ENCODE measurements at places on chromosomes 3 and 15.
A peak's percentile ranks its signal among the peaks of the same experiment; 100 is the strongest.

GRCh38 chr15:70748281-70748747 is 15.0 kb downstream of the UACA start:
- no peak for DNase-seq

DNA sequence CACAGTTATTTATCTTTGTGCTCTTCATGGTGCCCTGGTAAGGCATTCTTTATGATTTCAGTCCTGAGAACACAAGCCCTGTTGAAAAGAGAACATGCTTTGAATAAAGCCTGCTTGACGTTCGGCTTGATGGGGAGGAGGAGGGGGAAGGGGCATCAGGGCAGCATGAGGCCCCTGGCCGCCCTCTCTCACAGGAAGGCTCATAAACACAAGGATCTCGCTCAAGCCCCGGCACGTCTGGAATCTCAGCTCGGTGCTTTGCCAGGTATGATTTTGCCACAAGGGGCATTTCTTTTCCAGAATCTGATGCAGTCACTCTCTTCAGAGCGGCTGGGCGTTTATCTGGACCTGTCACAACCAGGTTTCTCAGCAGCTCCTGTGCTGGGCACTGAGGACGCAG is 129.4 kb downstream of the DNAJB8 start:
- no peak for DNase-seq

DNA sequence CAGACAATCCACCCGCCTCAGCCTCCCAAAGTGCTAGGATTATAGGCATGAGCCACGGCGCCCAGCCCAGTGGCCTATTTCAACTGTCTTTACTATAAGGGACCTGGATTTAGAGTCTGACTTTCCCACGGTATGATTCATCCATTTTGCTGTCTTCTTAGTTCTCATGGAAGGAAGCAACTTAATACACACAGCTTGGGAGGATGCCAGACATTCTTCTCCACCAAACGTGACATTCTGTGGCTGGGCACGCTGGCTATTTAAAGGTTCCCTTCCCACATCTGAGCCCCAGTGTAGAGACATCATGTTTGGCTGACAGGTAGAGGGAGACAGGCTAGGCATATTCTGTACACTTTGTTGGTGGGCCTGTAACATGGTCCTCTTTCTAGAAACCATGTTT is 26.2 kb downstream of the FAM43A start:
- DNase-seq, result no peak

DNA sequence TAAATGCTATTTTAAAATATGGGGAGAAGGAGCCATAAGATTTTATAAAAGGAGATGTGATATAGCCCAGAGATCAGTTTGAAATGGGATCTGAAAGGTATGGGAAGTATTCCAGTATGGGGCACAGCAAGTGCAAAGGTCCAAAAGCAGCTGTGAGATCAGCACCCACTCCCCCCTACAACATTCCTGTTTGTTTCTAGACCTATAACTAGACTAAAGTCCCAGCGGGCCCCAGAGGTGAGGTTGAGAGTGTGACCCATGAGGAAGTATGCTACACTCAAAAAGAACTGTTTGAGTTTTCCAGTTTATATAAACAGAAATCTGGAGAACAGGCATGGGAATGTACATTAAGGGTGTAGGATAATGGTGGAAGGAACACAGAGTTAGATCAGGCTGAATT is 152.5 kb downstream of the TBC1D5 start:
- no peak for DNase-seq

- DNase-seq, result no peak
Measured at GRCh38 chr3:108472001-108472591, 38.3 kb downstream of the MYH15 start.

DNA sequence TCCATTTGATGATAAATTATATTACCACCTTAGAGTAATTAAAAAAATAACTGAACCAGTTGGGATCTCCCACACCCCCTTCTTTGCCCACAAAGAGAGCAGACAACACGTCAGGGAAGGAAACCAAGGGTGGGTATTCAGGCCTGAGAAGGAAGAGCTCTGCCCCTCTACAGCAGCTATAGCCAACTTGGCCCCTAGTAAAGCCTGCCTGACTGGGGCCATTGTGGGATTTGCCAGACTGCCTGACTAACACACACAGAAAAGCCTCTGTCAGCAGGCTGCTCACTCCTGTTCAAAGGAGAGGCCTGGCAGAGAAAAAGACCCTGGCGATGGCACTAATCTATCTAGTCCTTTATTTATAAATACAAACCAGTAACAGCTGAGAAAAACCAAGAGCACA is 41.4 kb downstream of the ATP8B4 start:
- no peak for DNase-seq

DNA sequence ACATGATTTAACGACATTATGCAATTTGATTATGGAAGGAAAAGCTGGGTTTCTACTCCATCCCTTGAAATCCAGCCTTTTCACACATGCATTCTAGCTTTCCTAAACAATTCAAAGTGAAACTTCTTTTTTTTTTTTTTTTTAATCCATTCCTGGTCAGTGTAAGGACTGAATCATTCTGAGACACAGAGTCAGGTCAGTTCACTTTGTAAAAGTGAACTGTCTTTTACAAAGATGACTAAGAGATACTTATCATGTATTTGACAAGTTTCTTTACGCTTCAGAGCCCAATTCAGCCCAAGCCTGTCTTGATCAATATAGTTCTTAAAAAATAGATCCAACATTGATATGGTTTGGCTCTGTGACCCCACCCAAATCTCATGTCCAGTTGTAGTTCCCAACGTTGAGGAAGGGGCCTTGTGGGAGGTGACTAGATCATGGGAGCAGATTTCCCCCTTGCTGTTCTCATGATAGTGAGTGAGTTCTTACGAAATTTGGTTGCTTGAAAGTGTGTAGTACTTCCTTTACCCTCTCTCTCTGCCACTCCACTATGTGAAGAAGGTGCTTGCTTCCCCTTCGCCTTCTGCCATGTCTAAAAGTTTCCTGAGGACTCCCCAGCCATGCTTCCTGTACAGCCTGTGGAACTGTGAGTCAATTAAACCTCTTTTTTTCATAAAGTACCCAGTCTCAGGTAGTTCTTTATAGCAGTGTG is 345.6 kb upstream of the THBS1 start:
- no peak for DNase-seq

GRCh38 chr3:48694610-48695392 is 9.1 kb upstream of the NCKIPSD start:
- no peak for DNase-seq

DNA sequence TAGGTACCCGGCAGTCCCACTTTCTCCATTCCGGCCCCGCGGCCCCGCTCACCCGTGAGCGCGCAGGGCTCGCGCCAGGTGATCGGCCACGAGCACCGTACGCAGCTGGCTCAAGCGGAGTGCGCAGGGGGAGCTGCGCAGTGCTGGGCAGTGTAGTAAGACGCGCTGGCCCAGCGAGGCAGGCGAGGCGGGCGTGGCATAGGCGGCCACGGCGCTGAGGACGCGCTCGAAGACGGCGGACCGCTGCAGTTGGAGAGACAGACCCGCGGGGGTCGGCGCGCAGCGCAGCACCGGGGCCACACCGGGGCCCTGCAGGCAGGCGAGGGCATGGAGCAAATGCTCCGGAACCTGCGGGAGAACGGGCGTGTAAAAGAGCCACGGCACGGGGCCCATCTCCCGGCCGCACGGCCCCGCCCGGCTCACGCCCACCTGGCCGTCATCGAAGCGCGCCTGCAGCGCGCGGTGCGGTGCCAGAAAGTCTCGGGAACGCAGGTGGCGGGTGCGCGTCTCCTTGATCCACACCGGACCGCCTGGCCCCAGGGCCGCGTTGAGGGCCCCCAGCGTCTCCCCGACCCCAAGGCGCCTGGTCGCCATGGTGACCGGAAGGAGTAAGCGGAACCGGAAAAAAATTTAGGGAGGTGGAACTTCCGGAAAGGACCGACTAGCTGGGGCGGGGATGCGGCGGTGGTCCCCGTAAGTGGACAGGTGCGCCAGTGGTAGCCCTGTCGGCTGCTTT is at the start of gene DALRD3:
DALRD3 (minus strand) TSS at position 610 of the 736 bp plus-strand sequence; CDS start at position 594, 16 bp downstream.
- peak; percentile 46 for DNase-seq

DNA sequence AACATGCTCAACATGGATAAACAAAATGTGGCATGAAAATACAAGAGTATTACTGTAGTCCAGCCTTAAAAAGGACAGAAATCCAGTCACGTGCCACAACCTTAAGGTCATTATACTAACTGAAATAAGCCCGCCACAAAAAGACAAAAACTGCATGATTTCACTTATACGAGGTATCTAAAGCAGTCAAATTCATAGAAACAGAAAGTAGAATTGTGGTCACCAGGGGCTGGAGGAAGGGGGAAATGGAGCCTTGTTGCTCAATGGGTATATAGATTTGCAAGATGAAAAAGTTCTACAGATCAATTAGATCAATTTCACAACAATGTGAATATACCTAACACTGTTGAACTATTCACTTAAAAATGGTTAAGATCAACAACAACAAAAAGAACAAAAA is 7.4 kb downstream of the GLB1 start:
- no peak for DNase-seq

- DNase-seq, result no peak
Measured at GRCh38 chr3:191369616-191370010, 39.3 kb upstream of the UTS2B start.

DNA sequence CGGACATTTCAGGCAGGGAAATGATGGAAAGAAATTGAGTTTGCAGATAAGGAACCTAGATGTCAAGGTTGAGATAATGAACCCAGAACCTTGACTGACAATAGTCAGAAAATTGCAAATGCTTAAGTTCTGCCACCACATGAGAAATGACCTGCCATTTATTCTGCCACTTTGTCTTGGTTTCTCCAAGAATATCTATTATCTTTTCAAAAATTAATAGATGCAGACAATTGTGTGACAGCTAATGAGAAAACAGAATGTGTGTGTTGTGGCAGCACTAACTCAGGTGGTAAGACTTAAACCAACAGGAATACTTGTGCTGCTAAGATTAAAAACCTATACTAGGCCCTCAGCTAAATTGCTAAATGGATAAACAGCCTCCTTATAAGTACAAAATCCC is 52.3 kb downstream of the CADPS start:
- DNase-seq, result no peak

DNA sequence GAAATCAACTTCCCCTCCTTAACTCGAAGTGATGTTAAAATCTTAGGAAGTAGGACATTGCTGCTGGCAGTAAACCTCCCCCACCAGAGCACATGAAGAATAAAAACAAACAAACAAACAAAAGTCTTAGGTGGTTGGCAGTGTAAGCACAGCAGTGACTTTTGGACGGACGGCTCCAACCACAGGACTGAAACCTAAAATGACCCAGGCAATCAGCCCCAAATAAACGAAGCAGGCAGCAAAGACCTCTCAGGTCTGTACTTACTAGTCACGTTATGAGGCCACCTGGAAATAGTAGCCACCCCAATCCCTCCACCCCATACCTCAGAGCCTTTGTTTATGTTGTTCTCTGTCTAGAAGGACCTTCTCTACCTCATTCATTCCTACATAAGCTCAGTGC is 33.5 kb upstream of the HES1 start:
- no peak for DNase-seq

DNA sequence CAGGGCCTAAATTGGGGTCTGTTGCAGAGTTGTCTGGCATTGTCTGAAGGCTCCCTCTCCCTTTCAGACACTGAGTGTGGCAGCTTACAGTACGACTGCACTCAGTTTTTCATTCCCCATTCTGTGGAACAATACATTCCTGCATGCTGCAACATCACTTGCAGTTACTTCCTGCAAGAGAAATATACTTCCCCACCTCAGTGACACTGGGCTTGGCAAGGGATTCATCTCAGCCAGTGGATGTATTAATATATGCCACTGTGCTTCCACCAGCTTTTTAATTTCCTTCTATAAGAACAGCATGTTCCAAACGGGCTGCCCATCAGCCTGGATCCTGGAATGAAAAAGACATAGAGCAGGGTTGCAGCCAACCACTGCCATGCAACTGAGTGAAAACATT is 23.1 kb downstream of the B3GALNT1 start:
- no peak for DNase-seq

DNA sequence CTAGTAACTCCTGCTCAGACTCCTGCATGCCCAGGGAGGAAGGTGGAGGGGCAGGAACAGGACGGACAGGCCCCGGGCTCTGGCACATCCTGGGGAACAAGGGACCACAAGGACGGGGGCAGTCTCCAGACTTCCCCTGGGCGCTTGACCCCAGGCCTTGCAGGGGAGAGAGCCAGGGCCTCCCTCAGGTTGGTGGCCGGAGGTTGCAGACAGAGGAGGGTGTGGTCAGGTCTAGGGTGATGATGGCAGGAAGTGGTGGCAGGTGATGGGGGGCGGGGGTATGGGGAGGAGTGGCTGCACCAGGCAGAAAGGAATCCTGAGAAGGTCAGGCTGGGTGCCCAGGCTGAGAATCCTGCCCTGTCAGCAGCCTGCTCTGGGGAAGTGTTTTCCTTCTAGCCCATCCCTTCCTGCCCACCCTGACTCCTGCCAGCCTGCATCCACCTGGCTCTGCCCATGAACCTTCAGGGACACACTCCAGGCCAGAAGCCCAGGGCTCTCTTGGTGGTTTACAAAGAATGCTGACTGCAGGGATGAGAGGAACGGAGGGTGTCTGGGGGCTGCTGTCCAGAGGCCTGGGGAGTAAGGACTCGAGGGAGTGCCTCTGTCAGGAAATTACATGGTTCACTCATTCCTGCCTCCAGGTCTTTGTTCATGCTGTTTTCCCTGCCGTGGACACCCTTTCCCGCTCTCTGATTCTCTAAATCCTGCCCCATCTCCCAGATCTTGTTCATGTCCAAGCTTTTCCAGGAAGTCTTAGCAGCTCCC is 15.8 kb downstream of the LOXL1 start:
- no peak for DNase-seq

DNA sequence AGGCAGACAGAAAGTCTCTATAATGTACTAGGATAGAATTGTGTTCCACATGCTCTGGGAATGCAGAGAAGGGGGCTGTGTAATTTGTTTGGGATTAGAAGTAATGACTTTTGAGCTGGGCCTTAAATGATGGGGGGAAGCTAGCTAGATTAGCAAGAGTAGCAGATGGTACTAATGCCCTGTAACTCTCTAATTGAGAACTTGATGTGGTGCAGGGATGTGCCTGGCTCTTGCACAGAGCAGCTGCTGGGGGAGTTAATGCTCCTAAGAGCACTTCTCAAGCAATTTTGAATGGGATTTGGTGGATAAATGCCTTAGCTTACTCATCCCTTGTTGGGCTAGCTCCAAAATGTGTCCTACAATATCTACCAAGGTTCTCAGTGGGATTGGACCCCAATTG is 12.4 kb upstream of the SYN2 start:
- DNase-seq, result no peak

GRCh38 chr3:184239708-184240107 is 9.1 kb downstream of the ALG3 start:
- DNase-seq, result no peak

DNA sequence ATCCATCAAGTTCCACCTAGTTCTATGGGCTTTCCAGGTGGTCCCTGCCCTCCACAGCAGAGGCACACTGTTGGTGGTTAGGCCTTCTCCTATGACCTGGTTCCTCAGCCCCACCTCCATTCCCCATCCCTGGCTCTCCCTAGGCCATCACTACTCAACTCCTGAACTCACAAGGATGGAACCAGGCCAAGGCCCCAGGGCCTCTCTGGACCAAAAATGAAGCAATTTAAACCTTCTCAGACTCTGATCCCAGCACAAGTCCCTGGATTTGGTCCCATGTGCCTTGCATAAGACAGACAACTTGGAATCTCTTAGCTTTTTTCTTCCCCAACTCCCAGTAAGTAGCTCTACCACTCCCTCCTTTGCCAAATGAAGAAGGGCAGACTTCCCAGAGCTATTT is 14.4 kb upstream of the ACAN start:
- DNase-seq, result no peak

GRCh38 chr3:13281507-13282357 is 138.4 kb downstream of the NUP210 start:
- DNase-seq, result no peak

GRCh38 chr15:41930867-41931222 is 37.0 kb upstream of the SPTBN5 start:
- DNase-seq, result no peak

- no peak for DNase-seq
Measured at GRCh38 chr15:80455051-80455648, 51.0 kb downstream of the ARNT2 start.
